ENCODE measurements at places on chromosomes 3 and 15. TPM values are rescaled to one million over a fixed set of nuclear protein-coding genes. Genes with fewer than 3 reads are reported as not detected.

Gene OR5H14
- polyA plus RNA-seq: not detected

Gene FOXL2NB
- 0.11 TPM for polyA plus RNA-seq

Gene SLC22A14
- 0.21 TPM for polyA plus RNA-seq

Gene TMEM212
- polyA plus RNA-seq: not detected

Gene PAK6
- polyA plus RNA-seq: 6.2 TPM

Gene MYRIP
- polyA plus RNA-seq: 1.9 TPM

Gene TNFSF10
- polyA plus RNA-seq: 62.5 TPM

Gene EXD1
- not detected for polyA plus RNA-seq

Gene TYRO3
- 169 TPM for polyA plus RNA-seq

Gene CLSTN2
- polyA plus RNA-seq: 1.3 TPM

Gene GOLGA6L7
- 1.1 TPM for polyA plus RNA-seq

Gene NR1I2
- polyA plus RNA-seq: 0.47 TPM

Gene GOLGA8J
- polyA plus RNA-seq: 3.0 TPM

Gene SENP7
- polyA plus RNA-seq: 72.0 TPM

Gene DNAJB11
- polyA plus RNA-seq: 73.7 TPM

Gene IGSF10
- 1.5 TPM for polyA plus RNA-seq

Gene DNAH12
- polyA plus RNA-seq: 0.97 TPM
